ENCODE measurements at places on chromosomes 4 and X. TPM values are rescaled to one million over a fixed set of nuclear protein-coding genes. Genes with fewer than 3 reads are reported as not detected.

DNA sequence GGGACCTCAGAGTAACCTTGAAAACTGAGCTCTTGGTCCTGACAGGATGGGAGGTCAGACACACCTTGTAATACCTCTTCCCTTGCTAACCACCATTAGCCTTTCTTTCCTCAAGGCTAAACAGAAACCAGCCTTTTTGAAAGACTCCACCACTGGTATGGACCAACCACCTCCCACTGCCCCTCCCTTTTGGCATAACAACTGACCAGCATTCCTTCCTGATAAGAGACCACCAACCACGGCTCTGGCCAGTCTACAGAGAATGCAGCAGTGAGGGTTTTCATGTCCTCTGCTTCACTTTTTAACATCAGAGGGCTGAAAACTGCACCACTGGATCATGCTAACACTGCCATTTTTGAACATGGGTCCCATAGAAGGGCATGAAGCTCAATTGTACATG is 100.2 kb upstream of the MID1IP1 start:
- H3K36me3 ChIP-seq = no peaks in the 10 kb centered on the region
- H3K4me3 ChIP-seq = no peak overlapping the region

NXF2 gene
- total RNA-seq = not detected

DNA sequence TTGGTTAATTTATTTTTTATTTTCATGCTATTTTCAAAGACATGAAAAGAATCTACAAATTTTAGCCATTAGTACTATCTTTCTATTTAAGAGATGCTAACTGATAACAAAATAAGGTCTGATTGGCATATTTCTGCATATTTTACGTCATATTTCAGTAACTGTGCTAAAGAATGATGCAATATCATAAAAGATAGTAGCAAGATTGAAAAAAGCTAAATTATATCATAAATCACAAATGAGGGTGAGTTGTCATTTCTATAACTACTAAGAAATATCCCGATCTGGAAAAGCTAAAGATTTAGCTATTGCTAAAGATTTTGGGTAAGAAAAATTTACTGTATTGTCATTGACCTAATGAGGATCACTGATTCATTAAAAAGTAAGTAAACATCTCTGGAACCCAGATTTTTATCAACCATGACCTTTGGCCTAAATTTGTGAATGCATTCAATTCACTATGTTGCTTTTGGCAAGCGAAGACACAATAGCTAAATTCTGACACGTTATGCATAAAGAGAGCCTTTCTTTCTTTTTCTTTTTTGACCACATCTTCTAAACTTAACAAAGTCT is 103.6 kb downstream of the HPGD start:
- H3K27me3 ChIP-seq = no peaks in the 10 kb centered on the region
- no peak overlapping the region for H3K4me3 ChIP-seq
- DNase-seq = no peak
- no peak overlapping the region for H3K27ac ChIP-seq
- H3K36me3 ChIP-seq = no peaks in the 10 kb centered on the region

DNA sequence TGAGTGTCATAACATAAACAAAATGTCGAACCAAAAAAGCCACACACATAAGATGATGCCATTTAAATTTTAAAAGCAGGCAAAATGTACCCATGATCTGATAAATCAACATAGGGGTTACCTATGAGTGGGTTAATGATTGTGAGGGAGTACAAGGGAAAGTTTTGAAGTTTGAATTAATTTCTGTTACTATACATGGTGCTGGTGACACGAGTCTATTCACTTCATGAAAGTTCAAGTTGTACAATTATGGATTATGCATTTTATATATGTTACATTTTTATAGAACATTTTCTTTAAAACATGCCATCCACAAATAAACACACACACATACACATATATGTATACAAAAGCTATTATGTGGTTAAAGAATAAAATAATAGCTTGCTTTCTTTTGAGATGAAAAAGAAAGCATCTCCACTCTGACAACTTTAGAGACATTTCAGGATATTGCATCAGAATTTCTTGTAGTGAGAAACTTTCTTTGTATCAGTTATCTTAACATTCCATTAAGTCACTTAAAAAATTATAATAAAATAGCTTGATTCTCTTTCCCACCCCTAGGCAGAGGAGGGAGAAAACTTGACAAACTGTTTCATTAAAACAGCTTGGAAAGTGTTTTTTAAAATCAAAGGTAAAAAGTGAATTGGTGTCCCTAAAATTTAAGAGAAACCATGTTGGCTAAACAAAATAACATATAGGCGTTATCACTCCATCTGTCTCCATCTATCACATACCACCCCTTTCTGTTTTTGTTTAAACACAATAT is 891.8 kb upstream of the NDST4 start:
- H3K27me3 ChIP-seq = no peaks in the 10 kb centered on the region
- H3K27ac ChIP-seq = no peak overlapping the region
- H3K4me1 ChIP-seq = no peaks in the 10 kb centered on the region
- DNase-seq = no peak
- H3K4me3 ChIP-seq = no peak overlapping the region

- H3K27ac ChIP-seq = no peak overlapping the region
- H3K27me3 ChIP-seq = no peaks in the 10 kb centered on the region
- H3K36me3 ChIP-seq = peaks cover 2% of the 10 kb centered on the region
- H3K4me3 ChIP-seq = no peak overlapping the region
- H3K4me1 ChIP-seq = no peaks in the 10 kb centered on the region
These were observed 6.6 kb downstream of the SMS start for GRCh38 chrX:21946925-21947641.

DNA sequence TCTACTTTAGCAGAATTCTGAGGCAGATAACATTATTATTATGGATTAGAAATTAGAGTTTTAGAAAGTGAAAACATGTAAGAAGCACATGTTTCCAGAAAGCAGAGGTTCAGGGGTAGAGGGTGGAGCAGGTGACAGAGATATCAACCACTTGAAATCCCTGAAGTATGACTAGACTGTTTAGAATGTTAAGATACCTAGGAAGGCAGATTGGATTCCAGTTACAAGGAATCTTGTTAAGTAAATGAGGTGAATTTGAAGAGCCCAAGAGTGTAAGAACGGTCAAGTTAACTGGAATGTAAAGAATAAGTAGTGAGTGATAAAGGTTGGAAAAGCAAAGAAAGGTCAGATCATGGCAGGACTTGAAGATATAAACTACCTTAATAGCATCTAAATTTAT is 37.6 kb downstream of the ARSJ start:
- H3K4me1 ChIP-seq = no peaks in the 10 kb centered on the region
- H3K4me3 ChIP-seq = no peak overlapping the region
- no peaks in the 10 kb centered on the region for H3K27me3 ChIP-seq
- H3K36me3 ChIP-seq = no peaks in the 10 kb centered on the region
- H3K27ac ChIP-seq = no peak overlapping the region

LRAT gene
- not detected for total RNA-seq

MAOA gene
- total RNA-seq = 0.47 TPM

- H3K4me1 ChIP-seq = no peaks in the 10 kb centered on the region
- H3K4me3 ChIP-seq = no peak overlapping the region
- no peaks in the 10 kb centered on the region for H3K36me3 ChIP-seq
- no peak overlapping the region for H3K27ac ChIP-seq
- H3K27me3 ChIP-seq = no peaks in the 10 kb centered on the region
- no peak for DNase-seq
These were observed 69.3 kb downstream of the AMMECR1 start for GRCh38 chrX:110248578-110248977.

ATOH1 gene
- not detected for total RNA-seq

GRCh38 chr4:151865744-151866591 is 105.2 kb upstream of the GATB start:
- H3K36me3 ChIP-seq = no peaks in the 10 kb centered on the region
- no peak overlapping the region for H3K4me3 ChIP-seq
- no peak overlapping the region for H3K27ac ChIP-seq
- H3K4me1 ChIP-seq = no peaks in the 10 kb centered on the region
- no peaks in the 10 kb centered on the region for H3K27me3 ChIP-seq

ASMT gene
- not detected for total RNA-seq

- no peaks in the 10 kb centered on the region for H3K36me3 ChIP-seq
- no peaks in the 10 kb centered on the region for H3K4me1 ChIP-seq
These were observed 53.7 kb downstream of the UPRT start for GRCh38 chrX:75327607-75328006.

DNA sequence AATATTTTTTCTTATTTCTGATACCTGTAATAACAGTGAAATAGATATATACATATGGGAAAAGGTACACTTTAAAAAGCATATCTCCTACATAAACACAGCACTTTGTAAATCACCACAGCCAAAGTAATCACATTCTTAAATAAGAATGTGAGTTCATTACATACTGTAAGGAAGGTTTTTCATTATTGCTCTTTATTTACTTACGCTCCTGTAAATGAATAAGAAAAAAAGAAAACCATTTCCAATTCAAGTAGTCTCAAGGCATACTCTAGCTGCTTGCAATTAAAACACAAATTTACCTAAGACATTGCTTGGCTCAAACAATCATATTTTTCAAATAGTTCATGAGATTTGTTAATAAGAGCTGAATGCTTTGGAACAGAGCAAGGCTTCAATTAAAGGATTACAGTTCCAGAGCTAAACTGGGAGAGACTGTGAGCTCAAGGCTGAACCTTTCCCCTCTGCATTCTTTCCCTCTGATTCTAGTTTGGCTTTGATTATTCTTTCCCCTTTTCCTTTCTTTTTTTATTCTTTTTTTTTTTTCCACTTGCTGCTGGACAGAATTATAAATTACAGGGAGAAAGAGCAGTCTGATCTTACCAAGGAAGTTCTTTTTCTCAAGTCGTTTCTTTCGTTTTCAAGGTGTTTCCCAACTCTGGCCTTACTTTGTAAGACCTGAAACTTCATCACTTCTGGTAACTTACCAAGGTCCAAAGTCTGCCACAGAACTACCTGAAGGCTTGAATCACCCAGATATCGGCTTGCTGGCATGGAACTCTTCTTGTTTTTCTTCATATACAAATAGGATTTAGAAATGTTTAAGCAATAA is 278.3 kb downstream of the INPP4B start:
- H3K36me3 ChIP-seq = no peaks in the 10 kb centered on the region
- no peak overlapping the region for H3K27ac ChIP-seq
- peaks cover 11% of the 10 kb centered on the region for H3K4me1 ChIP-seq
- H3K4me3 ChIP-seq = no peak overlapping the region

- H3K4me3 ChIP-seq = no peak overlapping the region
- H3K27ac ChIP-seq = no peak overlapping the region
- no peaks in the 10 kb centered on the region for H3K36me3 ChIP-seq
- no peaks in the 10 kb centered on the region for H3K27me3 ChIP-seq
These were observed 60.2 kb downstream of the BANK1 start for GRCh38 chr4:101850698-101851097.

GRCh38 chr4:121736735-121737351 is 28.1 kb downstream of the SMIM43 start:
- H3K4me3 ChIP-seq = no peak overlapping the region
- no peaks in the 10 kb centered on the region for H3K36me3 ChIP-seq
- peaks cover 15% of the 10 kb centered on the region for H3K4me1 ChIP-seq
- peak; percentile 83 for DNase-seq
- no peak overlapping the region for H3K27ac ChIP-seq
- H3K27me3 ChIP-seq = no peaks in the 10 kb centered on the region

PPARGC1A gene
- 0.15 TPM for total RNA-seq

- DNase-seq = no peak
- no peaks in the 10 kb centered on the region for H3K36me3 ChIP-seq
- no peaks in the 10 kb centered on the region for H3K27me3 ChIP-seq
- no peak overlapping the region for H3K27ac ChIP-seq
These were observed 27.3 kb upstream of the XAGE2 start for GRCh38 chrX:52341493-52341892.

DNA sequence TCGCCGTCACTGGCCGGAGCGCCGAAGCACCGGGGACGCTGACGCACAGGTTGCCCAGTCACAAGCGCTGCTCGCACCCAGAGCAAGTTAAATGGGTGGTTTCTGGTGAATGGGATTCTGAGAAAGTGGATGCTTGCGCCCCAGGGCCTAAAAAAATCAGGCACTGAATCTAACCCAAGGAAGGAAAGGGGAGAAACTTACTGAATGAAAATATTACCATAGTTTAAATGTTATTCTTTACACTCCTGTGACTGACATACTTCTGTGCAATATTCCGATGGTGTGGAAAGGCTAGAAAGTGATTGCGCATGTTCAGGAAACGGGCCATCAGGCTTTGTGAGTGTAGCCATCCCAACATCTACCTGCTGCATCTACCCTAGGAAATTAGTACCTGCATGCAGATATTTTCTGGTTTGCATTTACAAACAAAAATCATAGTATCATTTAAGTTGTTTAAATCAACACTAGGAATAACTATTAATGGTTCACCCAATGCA is 838 bp upstream of the ABCG2 start:
- no peak for DNase-seq
- H3K4me1 ChIP-seq = no peaks in the 10 kb centered on the region
- no peaks in the 10 kb centered on the region for H3K36me3 ChIP-seq
- H3K4me3 ChIP-seq = peak overlapping the region; percentile 58

DNA sequence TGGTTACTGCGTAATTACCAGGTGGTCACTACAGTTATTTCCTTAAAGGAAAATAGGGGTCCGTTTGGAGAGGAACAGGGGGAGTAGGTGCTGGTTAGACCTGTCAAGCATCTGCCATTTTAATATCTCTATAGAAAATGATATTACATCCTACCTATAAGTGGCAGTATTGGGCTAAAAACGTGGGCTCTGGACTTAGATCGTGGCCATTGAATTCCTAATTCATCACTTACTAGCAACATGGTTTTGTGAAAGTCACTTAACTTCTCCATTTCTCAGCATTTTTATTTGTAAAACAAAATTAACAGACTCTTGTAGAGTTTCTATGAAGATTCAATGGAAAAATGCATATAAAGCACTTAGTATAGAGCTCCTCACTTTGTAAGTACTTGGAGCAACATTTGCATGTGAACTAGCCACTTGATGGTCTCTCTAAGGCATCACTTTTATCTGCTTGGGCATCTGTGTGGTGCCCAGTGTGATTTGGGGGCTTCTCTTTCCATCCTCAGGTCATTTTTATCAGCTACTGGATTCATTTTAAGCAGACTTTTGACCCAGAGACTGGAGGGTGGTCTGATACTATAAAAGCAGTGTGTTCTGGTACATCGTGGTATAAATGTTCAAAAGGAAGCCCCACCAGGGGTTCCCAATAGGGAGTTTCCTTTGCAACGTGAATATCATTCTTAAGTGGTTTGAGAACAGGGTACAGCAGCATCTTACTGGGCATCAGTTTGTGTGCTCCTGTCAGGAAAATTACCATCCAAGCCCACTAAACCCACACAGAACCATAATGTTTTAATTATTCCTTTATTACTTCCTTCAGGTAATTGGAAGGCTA is 42.7 kb upstream of the RASSF6 start:
- H3K4me3 ChIP-seq = no peak overlapping the region
- no peaks in the 10 kb centered on the region for H3K36me3 ChIP-seq

- no peak for DNase-seq
- H3K36me3 ChIP-seq = no peaks in the 10 kb centered on the region
- H3K27me3 ChIP-seq = no peaks in the 10 kb centered on the region
- H3K4me1 ChIP-seq = no peaks in the 10 kb centered on the region
- H3K27ac ChIP-seq = no peak overlapping the region
These were observed 82.6 kb upstream of the MAOA start for GRCh38 chrX:43573441-43574015.

- H3K27me3 ChIP-seq = no peaks in the 10 kb centered on the region
- no peaks in the 10 kb centered on the region for H3K36me3 ChIP-seq
- H3K27ac ChIP-seq = peak overlapping the region; percentile 93
- H3K4me3 ChIP-seq = peak overlapping the region; percentile 54
These were observed 70.9 kb upstream of the CBR4 start for GRCh38 chr4:169080981-169081380.

MAGEA2 gene
- not detected for total RNA-seq

GRCh38 chr4:139131209-139131870 is 45.7 kb downstream of the ELF2 start:
- H3K36me3 ChIP-seq = 0 out of 2 replicates have a peak, but pooled peaks cover 2% of the 10 kb centered on the region
- H3K4me1 ChIP-seq = no peaks in the 10 kb centered on the region
- no peaks in the 10 kb centered on the region for H3K27me3 ChIP-seq
- no peak for DNase-seq
- H3K4me3 ChIP-seq = no peak overlapping the region

GRCh38 chrX:154429711-154430110 is 1.2 kb downstream of the ATP6AP1 start:
- no peak overlapping the region for H3K27ac ChIP-seq
- no peaks in the 10 kb centered on the region for H3K4me1 ChIP-seq

ARMCX1 gene
- 71.7 TPM for total RNA-seq

Data from SJCRH30 (cell line).